ENCODE measurements at places on chromosomes 1 and 21.

DNA sequence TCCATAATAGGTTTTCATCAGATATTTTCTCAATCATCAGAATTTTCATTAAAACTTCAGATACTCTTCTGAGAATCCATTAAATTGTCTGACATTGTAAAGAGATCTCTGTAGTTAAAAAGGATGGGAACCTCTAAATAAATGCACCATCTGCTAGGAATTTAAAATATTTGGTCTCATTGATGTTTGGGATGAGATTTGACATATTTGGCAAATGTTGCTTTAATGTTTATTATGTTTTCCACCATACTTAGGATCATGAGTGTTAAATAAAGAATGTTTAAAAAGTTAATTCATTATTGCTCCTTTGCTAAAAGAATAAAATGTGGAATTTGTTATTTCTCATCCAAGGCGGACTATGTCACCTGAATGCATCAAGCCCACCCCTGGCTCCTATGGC is 85.5 kb upstream of the VANGL1 start:
- no peak for DNase-seq

- no peak for DNase-seq
These were observed 8.0 kb downstream of the NR5A2 start for GRCh38 chr1:200035397-200035955.

GRCh38 chr1:207103892-207104373 is at the start of gene C4BPA:
TSS of gene C4BPA (plus strand) at chr1:207104233. CDS start at chr1:207113026, 8,793 bp downstream.
- no peak for DNase-seq

GRCh38 chr1:209497729-209498128 is 85.8 kb upstream of the CAMK1G start:
- no peak for DNase-seq

GRCh38 chr1:237355022-237355421 is 313.0 kb downstream of the RYR2 start:
- DNase-seq, result no peak

DNA sequence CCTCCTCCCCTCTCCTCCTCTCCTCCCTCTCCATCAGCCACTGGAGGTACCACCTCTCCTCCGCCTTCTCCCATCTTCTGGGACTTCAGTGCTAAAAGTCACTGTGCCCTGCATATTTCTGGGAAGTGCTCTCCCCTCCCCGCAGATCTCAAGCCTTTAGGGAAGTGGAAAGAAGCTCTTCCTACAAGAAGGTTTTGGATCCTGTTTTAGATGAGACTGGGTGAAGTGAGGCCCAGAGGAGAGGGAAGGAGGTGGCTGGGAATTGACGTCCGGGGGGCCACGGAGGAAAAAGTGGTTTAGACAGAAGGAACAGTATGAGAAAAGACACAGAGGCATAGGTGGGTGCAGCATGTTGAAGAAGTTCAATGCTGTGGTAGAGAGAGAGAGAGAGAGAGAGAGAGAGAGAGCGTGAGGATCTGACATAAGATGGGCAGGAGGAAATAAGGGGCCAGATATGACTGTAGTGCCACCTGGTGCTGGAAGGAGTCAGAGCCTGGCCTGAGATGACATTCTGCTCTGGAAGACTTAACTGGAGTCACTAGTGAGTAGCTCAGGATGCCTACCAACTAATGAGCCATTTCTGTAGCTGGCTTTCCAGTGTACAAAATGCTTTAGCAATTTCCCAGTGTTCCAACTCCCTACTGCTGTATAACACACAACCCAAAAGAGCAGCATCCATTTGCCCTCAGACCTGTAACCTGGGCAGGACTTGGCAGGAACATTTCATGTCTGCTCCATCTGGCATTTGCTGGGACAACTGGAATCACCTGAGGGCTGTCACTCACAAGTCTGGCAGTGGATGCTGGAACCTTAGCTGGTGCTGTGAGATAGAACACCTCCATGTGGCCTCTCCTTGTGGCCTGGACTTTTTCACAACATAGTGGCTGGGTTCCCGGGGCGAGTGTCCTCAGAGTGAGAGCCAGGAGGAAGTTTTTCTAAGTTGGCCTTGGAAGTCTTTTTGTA is 16.6 kb upstream of the ZSCAN20 start:
- DNase-seq, result no peak

DNA sequence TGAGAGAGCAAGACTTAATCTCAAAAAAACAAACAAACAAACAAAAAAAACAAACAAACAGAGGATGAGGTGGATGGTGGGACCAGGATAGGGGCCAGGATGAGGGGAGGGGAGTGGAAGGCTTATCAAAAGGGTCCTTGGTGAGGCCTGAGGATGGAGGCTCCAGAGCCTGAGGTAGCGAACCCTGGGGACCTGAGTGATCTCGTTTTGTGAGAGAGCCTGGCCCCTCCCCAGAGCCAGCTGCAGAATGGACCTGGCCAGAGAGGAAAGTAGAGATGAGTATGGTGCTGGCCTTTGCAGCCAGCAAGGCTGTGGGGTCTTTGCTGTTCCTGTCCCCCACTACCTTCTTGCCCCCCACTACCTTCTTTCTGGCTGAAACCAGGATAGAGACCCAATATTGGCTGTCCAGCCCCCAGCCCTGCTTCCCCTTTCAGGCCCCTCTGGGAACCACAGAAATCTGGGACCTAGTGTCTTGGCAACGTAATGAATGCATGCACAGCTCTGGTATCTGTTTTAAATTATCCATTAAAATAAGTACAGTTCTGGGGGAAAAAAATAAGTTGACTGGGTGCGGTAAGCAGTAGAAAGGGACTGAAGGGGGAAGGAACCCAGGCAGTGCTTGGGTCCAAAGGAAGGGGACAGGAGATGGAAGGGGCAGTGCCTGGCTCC is 1.1 kb upstream of the LMNA start:
- DNase-seq, result no peak

DNA sequence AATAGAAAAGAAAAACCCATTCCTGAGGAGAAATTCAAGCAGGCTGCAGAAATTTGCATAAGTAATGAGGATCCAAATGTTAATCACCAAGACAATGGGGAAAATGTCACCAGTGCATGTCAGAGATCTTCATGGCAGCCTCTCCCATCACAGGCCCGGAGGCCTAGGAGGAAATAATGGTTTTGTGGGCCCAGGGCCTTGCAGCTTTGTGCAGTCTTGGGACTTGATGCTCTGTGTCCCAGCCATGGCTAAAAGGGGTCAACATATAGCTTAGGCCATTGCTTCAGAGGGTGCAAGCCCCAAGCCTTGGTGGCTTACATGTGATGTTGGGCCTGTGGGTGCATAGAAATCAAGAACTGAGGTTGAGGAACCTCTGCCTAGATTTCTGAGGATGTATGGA is 22.7 kb downstream of the RAB3GAP2 start:
- no peak for DNase-seq

DNA sequence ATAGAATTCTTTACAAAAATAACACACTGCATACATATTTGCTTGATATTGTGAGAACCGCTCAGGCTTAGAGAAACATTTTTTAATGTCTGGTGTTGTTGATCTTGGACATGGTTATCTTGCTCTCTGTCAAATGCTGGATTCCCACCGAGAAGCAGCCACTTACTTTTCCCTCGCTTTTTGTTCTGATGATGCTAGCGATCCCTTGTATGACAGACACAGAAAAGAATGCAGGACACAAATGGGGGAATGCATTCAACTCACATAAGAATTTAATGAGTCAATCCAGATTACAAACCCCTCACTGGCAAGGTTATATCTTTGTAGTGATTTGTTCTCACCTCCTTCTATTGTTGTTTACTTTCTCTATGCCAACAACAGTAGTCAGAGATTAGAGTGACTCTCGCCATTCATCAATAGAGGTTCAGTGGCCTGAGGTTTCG is 76.8 kb upstream of the AKT3 start:
- no peak for DNase-seq

DNA sequence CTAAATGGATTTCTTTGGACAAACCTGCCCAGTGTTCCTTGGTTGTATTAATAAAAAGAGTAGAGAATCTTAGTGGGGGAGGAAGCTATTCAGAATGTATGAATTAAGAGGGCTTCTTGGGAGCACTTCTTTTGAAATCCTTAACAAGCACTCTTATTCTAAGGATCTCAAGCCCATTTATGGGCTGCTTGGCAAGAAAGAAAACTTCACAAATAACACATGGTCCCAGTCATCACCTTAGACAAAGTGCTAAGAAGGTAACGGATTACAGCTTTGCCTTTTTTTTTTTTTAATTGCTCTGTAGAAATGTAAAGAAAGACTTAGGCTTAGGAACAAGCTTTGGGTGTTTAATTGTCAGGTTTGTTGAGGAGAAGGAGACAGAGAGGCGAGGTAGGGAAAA is 76.6 kb upstream of the IPO9 start:
- no peak for DNase-seq

DNA sequence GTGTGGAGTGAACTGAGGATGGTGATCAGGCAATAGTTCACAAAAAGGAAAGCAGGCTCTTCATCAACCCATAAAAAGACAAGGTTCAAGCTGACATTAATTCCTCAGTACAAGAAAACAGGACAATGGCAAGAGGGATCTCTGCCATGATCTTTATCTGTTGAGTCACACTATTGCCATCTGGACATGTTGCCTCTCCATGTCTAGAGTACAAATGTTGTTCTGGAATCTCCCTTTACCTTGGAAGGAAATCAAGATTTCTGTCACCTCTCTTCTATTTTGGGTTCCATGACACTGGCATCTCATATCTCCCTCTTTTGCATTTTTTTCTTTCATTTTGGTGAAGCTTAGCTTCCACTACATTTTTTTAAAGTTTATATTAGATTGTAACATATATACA is 329.1 kb downstream of the USP25 start:
- no peak for DNase-seq

- no peak for DNase-seq
These were observed 26.9 kb upstream of the BACE2 start for GRCh38 chr21:41141031-41141457.

DNA sequence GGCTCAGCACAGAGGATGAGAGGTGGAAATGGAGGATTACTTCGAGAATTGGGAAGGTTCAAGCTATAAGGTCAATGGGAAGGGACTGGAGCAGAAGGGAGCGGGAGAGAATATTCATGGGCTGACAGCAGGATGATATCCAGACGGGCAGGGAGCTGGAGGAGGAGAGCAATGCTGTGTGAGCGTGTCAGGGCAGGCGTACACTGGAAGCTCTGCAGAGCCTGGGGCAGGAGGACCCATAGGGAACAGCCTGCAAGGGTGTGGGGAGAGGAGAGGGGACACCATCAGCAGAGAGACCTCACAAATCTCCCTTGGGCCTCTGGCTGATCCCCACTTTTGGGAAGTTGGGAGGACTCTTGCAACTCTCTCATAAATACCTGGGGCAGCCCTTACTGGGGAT is 13.7 kb downstream of the CSF1 start:
- no peak for DNase-seq

DNA sequence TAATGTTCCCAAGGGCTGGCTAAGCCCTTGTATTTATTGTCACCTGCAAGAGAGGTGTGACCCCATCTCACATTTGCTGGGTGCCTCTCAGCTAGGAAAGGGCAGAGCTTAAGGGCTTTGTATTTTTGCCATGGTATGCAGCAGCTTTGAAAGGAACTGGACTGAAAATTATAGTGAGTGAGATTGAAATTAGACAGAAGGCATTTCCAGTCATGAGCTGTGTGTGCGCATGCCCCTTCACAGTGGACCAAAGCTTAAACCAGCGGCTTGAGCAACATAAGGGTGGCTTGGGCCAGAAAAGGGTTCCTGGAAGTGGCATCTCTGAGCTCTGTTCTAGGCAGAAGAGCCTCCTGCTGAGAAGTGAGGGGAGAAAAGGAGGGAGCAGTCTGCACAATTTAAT is 19.8 kb downstream of the MYOG start:
- DNase-seq, result no peak

DNA sequence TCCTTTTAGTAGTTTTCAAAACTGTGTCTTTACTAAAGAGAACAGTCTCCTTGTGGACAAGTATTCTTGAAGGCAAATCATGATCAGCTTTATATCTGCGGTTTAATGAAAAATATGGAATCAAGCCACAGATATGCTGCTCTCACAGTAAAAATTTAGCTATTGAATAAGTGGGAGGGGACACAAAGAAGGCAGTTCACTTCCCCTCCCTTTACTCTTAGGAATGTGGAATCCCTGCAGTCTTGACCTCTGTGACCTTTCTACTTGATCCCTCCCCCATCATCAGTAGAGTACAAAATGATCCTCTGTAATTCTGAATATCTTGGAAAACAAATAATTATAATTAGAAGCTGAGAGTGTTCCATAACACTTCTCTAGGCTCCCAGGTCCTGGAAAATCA is 136.7 kb upstream of the HOOK1 start:
- DNase-seq, result no peak

DNA sequence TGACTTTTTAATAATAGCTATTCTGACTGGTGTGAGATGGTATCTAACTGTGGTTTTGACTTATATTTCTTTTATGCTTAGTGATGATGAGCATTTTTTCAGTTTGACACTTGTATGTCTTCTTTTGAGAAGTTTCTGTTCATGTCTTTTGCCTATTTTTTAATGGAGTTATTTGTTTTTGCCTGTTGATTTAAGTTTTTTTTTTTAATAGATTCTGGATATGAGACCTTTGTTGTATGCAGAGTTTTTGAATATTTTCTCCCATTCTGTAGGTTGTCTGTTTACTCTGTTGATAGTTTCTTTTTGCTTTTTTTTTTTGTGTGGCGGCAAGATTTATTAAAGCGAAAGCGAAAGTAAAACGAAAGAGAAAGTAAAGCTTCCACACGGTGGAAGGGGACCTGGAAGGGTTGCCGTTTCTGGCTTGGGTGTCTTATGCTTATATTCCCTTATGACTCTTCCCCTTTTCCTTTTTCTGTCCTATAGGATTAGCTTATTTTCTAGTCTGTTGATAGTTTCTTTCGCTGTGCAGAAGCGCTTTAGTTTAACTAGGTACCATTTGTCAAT is 67.6 kb downstream of the TBX19 start:
- DNase-seq, result no peak

DNA sequence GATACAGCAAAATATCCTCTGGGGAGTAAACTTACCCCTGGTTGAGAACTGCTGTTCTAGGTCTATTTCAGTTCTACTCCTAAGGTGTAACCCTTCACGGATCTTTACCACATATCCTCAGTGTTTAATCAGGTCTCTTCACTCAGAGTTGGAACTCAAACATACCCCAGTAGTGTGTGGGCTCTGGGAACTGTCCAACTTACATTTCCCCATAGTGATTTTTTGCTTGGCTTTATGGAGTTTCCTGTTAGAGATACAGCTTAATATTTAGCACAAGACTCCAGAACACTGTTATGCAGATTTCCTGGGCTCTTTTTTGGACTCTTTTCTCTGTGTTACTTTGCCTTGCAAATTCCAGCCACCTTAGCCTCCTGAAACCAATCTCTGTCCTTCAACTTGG is 26.7 kb upstream of the LIN9 start:
- DNase-seq, result no peak

- DNase-seq, result no peak
These were observed 764.7 kb upstream of the TPTE start for GRCh38 chr21:9756677-9757076.
